Iris pigment epithelial cell (primary cell): ENCODE measurements at places on chromosomes 4 and X.

DNA sequence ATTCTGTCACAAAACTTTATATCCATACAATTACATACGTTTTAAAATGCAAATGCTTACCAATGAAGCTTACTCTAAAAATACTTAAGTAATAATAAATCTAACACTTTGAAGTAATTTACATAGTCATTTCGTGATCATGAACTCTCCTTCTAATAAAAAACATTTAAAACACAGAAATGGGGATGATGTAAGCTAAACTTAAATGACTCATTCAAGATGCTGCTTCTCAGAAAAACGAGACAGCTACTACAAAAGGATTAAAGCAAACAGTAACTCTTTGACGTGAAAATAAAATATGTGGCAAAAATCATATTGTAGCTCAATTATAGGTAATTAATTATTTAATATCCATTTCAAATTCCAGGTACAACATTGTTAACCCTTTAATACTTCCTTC is 148.7 kb downstream of the FGF16 start:
- peak; percentile 27 for DNase-seq

DNA sequence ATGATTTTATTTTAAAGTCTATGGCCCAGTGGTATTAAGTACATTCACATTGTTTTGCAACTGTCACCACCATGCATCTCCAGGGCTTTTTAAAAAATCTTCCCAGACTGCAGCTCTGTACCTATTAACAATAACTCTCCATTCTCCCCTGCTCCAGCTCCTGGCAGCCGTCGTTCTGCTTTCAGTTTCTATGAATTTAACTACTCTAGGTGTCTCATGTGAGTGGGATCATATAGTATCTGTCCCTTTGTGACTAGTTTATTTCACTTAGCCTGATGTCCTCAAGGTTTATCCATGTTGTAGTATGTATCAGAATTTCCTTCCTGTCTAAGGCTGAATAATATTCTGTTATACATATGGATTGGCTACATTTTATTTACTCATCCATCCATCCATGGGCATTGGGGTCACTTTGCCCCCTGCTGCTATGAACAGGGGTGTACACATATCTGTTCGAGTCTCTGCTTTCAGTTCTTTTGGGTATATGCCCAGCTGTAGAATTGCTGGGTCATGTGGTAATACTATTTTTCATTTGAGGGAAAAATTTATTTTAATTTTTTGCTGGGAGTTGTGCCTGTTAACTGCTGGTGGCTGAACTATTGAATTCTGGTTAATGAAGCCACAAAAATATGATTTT is 131.3 kb downstream of the ARHGAP10 start:
- no peak for DNase-seq

DNA sequence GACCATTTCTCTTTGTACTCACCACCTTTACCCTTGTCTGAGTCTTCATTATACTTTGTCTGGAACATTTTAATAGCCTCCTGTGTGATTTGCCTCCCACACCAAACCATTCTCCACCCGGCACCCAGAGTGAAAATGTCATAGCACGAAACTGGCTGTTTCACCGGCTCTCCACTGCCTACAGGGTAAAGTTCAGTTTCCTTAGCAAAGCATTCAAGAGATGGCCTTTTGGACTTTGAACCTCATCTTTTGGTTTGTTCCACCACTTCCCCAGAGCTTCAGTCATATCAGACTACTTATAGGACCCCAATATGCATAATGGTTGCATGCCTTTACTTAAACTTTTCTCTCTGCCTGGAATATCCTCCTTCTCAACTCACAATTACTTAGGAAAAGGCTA is 38.3 kb downstream of the RAP2C start:
- no peak for DNase-seq

DNA sequence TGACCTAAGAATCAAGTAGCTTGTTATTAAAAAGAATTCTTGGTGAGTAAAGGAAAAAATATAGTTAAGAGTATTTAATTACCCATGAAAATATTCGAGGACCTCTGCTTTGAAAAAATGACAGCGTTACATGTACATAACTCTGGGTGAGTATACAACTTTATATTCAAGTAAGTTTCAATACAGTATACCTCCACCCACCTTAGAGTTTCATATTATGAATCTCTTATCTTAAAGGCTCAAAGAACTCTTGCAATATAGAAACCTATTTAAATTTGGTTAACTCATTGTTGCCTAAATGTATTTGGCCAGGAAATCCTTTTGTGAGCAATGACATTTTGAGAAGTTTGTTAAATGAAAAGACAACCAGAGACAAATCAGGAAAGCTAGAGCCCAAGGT is 138.2 kb downstream of the QDPR start:
- DNase-seq: no peak

- peak; percentile 72 for DNase-seq
Measured at GRCh38 chr4:147599769-147600168, 17.4 kb upstream of the TMEM184C start.

DNA sequence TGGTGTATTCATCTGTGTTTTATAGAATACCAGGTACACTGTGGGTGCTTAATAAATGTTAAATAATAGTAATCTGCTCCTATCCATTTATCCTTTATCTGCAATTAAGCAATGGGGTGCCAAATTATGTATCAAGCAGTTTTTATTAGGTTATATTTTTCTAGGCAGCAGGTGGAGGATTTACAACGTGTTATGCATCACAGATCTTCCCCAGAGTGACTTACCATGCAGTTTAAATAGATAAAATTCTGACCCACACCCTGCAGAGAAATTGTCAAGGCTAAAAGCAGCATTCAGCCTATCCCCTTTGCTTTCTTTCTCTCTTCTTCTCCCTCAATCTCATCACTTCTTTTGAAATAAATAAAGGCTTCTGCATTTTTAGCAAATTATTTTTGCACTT is 306.4 kb downstream of the CXXC4 start:
- DNase-seq: no peak

- peak; percentile 88 for DNase-seq
Measured at GRCh38 chr4:8303485-8304281, 34.1 kb downstream of the HTRA3 start.

- DNase-seq: no peak
Measured at GRCh38 chr4:80022282-80022681, 50.7 kb downstream of the ANTXR2 start.

DNA sequence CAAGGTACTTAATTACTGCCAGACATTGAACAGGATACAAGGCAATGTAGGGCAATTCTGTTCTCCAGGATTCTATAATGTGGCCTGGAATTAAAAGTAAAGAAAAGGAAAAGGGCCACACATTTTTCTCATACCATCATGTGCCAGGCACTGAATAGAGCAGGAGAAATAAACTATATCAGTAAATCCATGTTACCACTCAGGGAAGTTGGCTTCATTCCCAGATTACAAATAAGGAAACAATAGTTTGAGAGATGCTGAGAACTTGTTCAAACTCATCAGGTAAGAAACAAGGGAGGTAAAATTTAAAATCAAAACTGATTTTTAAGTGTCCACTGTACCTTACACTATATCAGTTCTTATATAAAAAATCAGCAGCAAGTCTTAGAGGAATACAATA is 645.0 kb upstream of the ATOH1 start:
- no peak for DNase-seq

DNA sequence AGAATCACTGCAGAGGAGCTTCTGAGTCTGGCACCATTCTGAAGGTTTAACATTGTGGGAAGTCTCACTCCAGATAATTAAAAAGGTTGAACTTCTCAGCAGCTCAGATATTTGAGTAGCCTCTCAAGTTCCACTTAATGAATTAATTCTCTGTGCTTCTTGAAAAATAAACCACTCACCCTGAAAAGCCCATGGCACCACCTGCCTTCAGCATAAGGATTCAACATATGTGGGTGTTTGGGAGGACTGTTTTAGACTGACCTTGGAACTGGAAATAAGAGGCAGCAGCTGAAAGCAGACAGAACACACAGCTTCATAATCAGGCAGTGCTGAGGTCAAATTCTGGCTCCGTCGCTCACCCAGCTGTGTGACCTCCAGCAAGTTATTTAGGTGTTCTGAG is 100.6 kb downstream of the KCNIP4 start:
- DNase-seq: no peak

DNA sequence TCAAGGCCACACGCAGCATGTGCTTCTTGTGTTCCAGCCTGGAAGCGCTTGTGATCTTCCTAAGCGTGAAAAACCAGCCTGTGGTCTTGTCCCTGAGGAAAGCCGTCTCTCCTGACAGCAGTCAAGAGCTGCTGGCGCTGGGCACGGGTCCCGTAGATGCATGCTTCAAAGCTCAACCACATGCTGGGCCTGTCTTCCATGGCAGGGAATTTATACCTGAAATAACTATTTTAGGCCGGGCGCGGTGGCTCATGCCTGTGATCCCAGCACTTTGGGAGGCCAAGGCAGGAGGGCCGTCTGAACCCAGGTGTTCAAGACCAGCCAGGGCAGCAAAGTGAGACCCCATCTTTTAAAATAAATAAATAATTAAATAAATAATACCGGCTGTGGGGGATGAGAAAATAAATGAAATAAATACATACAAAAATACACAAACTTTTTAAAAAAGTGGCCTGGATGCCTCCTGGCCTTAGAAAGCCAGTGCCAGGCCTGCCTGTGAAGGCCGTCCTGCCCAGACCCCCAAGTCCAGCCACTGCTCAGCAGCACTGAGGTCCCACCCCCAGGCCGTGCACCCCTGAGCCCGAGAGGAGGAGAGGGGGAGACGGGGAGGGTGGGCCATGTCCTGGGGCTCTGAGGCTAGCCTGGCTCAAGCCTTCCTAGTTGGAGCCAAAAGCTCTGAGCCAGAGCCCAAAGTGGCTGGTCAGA is 10.4 kb downstream of the LRPAP1 start:
- DNase-seq: no peak

DNA sequence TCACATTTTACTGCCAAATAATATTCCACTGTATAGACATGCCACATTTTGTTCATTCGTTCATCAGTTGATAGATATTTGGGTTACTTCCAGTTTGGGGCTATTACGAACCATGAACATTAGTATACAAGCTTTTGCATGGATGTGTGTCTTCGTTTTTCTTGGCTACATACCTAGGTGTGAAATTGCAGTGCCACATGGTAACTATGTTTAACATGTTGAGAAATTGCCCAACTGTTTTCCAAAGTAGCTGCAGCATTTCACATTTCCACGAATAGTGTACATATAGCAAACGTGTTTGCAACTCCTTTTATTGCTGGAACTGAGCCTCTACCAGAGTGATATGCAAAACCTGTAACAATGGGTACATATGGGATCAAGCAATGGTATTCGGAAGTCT is 221.5 kb downstream of the VEGFC start:
- DNase-seq: no peak

DNA sequence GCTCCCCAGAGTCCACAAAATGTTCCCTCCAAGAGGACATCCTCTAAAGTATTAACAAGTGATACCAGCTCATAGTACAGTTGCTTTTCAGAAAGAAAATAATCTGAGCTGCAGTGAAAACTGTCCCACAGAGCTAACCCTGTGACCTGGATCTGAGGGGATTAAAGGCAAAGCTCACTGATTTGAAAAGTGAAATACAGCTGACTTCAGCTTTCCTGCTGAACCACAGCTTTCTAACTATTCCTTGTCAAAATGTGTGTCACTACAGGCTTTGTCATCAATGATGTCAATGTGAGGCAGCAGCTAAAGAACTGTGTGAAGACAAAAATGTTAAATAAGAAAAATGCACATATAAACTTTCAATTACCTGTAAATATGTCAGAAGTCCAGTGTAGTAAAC is 36.9 kb downstream of the DCHS2 start:
- DNase-seq: no peak

- no peak for DNase-seq
Measured at GRCh38 chr4:173333658-173334084, 487 bp downstream of the HMGB2 start.

- DNase-seq: peak; percentile 92
Measured at GRCh38 chr4:55768291-55768690, 51.3 kb upstream of the EXOC1L start.

DNA sequence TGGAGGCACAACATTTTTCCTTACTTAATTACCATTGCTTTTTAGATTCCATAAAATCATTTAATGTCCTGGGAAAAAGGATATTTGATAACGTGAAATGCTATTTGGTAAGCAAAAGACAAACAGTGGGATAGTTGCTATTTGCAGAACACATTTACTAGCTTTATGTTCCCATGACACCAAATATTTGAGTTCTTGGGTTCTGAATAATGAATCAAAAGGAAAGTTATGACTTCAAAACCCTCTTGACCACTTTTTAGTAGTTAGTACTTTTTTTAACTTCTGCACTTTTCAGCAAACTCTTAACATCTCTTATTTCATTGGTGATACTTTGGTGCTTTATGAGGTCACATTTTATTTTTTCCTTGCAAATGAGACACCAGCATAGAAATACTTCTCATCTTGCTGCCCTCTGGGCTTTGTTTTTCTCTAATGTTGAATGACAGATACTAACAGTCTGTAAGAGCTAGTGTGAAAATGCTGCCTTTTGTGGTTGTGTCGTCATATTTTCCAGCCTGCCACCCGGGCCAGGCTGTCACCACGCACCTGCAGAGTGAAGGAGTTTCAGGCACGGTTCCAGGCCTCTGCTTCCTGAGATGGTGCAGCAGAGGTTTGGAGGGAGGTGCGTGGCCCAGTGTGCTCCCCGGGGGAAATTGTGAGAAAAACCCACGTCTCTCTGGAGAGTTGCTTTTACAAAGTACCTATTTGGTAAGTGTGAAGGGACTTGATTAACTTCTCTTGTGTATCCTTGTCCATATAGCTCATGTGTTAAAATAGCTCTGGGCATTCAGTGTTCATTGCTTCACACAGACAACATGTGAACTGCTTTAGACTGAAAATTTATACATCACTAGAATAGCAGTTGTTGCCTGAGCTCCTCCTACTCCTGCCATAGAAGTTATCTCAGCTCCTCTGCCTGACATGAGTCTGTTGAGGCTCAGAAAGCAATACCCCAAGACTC is 34.7 kb downstream of the MSL3 start:
- DNase-seq: no peak
